AML-193 (cell line): ENCODE measurements at places on chromosomes 2 and 18.

DNA sequence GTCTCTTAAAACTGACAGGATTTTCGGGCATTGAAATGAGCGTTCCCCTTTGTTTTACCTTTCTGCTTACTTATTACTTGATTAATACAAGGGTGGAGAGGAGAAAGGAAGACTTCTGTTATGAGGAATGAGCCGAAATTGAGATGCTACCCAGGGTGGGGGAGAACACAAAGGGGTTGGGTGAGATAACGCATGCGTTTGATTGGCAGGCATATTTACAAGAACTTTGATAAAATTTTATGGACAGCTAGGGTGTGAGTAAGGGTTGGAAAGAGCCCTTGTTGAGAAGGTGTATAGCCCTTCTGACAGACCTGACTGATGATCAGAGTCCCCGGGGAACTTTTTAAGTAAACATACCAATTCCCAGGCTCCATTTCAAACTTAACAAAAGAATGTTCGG is 1.8 kb downstream of the RNF138 start:
- no peak for DNase-seq

DNA sequence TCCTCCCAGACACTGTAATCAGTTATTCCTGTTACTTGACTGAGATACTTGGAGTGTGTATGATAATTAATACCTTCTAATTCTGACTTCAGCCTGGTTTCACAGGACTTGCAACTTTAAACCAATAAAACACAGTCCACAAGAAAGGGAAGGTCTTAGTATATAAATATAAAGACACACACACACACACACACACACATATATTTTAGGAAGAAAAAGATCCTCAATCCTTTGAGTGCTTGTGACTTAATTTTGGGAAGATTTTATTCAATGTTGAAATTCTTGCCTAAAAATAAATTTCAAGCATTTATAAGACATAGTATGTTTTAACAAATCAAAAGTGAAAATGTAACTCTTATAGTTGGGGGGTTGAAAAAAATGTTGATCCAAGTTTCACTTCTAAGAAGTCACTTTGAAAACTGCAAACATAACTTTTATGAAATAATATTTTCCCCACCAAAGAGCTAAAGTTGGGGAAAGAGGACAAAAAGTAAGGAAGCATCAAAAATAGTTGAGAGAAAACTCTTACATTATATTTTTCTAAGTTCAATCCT is 824 bp upstream of the VPS54 start:
- DNase-seq: peak; percentile 33

DNA sequence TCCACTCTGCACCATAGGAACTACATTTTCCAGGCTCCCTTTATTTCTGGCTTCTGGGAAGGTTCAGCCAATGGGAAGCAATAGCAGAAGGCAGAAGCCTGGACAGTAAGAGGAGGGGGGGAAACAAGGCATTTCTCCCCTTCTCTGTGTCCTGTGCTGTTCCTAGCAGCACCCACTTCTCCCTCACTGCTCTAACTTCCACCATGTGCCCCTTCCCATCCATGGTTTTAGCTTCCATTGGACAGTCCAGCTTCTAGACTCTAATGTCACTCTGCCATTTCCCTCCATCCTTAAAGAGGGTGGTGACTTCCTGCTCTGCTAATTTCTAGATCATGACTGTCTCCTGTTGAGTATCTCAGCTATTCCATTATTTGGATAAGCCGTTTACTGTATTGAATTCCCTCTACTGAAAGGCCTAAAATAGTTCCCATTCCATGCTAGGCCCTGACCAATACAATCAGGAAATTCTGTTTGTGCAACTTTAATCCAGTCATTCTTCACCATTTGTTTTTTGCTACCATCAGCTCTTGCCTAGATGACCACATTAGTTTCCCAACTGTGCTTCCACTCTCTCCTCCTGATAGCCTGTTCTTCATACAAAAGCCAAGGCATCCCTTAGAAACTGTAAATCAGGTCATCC is 20.8 kb upstream of the LYPD1 start:
- no peak for DNase-seq

GRCh38 chr2:126729896-126730295 is 73.9 kb downstream of the GYPC start:
- DNase-seq: no peak

GRCh38 chr2:196566961-196567666 is 72.4 kb upstream of the CCDC150 start:
- no peak for DNase-seq

DNA sequence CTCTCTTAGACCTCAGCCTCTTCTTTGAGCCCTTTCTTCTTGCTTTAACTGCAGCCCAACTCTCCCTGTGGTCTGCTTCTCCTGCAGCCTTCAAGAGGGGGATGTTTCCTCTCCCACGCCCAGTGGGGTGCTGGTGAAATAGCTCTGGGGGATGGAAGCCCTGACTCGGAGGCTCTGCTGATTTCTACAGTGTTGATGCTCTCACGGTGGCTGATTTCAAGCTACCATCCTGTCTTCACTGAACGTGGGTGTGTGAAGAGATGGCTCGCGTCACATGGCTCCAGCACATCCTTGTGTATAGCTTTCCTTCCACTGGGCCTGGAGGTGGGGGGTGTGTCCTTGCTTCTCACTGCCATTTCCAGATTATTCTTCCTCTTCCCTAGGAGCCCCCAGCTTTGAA is 20.0 kb downstream of the MPP4 start:
- DNase-seq: no peak

GRCh38 chr2:57330447-57330846 is 716.2 kb upstream of the VRK2 start:
- DNase-seq: no peak

DNA sequence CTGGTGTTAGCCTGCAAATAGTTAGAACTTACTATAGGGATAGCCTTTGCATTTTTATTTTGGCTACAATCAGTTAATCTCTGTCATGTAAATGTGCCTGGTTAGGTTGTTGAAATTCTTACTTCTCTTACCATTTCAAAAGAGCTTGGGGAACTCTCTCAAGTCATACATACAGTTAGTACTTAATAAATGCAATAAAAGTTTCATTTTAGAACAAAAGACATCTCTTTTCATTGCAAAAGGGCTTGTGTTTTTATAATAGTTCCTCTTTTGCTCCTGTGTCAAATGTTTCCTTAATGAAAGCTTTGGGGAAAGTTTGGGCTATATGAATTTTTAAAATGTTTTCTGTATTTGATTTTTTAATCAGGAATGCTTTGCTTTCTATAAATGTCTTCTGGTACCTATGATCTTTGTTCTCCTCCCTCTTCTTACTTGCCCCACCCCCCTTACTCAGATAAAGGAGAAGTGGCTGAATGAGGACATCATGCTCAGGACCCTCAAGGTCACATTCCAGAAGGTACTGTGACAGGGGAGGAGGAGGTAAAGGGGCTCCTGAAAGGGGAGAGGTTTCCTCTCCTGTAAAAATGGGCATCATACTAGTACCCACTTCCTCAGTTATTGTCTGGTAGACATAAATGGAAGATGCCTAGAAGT is 13.6 kb downstream of the PTPN18 start:
- DNase-seq: peak; percentile 30

DNA sequence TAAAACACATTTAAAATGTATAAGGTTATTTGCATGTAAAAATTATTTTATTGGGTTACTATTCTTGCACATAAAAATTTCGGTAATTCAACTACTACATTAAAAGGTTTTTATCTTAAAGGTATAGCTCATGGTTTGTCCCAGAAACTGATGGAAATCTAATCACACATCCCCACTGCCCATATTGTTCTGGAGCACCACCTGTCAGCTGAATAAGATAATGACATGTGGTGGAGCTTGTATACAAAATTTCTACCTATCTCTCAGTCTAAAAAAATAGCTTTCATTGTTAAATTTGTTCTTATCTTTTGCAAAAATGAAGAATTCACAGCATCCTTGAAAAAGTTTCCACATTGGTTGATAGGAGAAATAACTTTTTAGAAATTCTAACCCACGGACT is 18.3 kb downstream of the ERBB4 start:
- DNase-seq: no peak

DNA sequence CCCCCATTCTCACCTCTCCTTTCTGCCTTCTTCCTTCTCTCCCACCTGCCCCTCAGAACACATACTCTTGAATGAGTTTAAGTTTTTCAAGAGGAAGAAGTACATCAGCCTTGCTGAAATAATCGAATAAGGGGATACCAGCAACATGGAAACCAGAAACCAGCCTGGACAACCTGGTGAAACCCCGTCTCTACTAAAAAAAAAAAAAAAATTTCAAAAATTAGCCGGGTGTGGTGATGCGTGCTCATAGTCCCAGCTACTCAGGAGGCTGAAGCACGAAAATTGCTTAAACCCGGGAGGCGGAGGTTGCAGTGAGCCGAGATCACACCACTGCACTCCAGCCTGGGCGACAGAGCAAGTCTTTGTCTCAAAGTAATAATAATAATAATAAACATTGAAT is 75.0 kb upstream of the SLC1A4 start:
- DNase-seq: no peak

DNA sequence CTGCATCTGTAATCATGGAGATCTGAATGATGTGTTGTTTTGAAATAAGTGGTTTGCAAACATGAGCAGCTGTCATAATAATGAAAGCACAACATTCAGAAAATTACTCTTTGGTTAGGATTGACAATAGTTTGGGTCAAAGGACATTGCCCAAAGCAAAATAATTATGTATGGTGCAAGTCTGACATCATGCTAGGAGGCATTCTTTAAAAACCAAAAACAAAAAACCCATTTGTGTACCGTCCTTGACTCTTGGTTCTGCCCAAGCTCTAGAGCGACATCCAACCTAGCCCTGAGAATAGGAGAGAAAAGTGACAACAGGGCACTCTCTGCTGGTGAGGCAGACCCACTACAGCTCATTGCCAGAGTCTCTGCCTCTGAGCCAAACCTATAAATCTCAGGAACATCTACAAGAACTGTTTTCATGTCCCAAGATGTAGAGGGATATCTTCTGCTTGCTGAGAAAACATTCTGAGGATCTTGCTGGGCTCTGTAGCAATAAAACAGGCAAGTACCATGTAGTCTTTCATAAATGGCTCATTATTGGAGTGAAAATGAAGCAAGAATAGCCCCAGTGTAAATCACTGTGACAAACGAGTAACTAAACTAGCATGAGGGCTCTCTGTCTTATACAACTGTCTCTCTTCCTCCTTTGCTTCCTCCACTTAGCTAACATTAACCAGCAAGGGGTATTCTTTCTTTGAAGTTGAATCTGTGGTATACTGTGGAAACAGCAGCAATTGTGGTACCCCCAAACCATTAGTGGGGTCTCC is 266.8 kb upstream of the CXCR4 start:
- DNase-seq: peak; percentile 66

- no peak for DNase-seq
Measured at GRCh38 chr18:48164116-48164515, 233.7 kb upstream of the SMAD2 start.

- no peak for DNase-seq
Measured at GRCh38 chr2:203818656-203819055, 48.9 kb upstream of the CTLA4 start.

- DNase-seq: no peak
Measured at GRCh38 chr2:229725716-229726574, 11.6 kb upstream of the DNER start.

DNA sequence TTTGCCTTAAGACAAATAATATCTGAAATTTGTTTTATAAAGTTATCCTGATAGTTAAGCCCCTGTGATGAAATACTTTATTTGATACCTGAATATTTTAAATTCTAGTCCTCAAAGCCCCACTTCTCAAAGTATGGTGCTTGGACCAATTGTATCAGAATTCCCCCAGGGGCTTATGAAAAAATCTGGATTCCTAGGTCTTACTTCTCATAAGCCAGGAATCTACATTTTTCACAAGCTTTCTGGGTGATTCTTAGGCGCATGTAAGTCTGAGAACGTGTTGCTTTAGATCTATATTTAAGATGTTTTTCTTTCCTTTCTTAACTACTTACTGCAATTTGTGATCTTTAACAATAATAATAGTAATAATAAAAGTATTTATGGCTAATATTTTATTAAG is 53.1 kb downstream of the MYO1B start:
- DNase-seq: no peak

DNA sequence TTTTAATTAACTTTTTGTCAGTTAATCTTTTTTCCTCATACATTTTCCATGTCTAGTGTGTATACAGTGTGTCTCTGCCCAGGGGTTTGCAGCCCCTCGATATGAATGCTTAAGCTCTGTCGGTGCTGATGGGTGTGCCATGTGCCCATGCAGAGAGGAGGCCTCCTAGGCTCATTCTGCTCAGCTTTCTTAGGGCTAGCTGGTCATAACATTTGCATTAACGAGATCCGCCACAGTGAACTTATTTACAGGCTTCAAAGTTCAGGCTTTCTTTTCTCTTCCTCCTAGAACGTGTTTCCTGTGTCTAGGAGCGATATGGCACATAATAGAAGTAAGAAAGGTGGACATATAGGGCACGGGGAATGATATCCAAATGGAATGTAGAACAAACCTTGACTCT is 783.3 kb downstream of the PLCL1 start:
- no peak for DNase-seq

DNA sequence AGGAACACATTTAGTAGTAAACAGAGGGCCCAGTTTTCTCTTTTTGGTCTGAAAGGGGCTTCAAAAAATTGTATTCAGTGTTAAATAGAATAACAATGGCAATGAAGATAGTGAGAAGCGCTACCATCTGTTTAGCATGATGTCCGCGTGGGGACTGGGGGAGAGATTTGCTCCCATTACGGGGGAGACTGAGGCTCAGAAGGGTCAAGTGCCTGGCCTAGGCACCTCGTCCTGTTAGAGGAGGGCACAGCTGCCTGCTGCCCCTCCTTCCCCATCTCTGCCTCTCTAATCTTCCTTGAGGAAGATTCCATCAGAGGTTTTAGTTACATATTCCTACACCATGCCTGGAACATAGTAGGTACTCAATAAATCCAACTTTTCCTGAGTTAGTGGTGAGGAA is 10.1 kb upstream of the TMEM185B start:
- no peak for DNase-seq
